ENCODE measurements at places on chromosomes 7 and 10.

DNA sequence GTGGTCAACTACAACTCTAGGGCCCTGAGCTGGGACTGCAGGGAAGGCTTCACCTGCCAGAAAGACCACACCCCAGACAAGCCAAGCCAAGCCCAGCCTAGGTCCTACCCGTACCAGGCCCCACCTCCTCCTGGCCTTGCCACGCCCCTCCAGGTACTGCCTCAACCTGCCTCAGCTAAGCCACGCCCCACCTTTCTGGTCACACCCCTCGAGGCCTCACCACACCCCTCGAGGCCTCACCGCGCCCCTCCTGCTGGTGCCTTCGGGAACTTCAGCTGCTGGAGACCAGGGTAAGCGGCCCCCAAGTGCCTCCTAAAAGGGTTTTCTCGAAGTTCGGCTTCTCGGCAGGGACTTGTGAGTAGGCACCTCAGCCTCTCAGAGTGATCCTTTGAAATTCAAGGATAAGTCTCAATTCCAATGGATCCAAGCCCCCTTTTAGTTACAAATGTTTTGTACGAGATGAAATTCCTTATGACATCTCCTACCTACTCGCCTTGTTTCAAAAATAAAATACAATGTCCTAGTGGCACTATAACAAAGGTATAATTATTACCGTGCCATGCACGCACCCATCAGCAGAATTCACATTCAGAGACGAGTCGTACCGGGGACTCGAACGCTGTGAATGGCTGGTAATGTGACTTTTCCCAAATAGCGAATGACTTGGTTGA is 171.2 kb downstream of the ARHGAP21 start:
- DNase-seq, result no peak

DNA sequence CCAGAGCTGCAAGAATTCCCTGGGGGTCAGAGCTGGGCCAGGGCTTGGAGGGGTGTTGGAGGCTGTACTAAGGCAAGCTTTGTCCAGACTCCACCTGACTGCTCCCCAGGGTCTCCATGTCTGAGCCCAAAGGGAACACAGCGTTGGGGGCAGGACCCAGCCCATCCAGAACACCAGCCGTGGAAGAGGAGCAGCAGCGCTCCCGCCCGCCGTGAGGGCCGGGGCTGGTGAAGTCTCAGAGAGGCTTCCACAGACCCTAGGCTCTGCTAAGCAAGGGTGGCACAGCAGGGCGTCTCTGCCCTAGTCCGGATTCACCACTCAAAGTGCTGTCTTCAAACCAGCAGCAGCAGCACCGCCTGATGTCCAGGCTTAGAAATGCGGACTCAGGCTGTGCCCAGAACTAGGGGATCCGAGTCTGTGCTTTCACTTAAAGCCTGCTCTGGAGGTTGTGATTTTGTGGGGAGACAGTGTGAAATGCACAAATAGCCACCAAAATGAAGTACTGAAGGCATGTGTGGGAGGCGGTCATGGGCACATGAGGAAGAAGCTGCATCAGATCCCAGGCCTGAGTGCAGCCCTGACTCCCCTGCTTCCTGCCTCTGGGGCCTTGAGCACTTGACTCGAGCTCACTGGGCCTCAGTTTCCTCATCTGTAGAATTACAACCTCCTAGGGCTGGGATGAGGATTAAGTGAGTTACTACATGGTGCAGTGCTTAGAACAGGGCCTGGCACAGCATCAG is 16.6 kb upstream of the AQP1 start:
- DNase-seq, result no peak

DNA sequence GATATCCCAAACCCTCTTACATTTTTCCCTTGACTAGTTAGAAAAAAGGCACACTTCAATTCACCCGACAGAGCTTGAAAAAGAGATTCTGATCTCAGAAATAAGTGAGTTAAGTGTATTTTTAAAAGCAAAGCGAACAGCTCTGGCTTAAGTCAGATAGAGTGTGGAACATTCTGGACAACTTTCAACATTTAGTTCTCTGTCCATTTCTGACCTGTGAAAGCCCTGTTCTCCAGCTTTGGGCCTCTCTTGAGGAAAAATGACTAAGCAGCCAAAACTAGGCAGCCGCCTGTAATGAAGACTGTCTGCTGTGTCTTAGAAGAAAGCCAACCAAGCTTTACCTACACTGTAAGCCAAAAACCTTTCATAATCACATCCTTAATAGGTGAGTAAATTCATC is 50.5 kb downstream of the CDK6 start:
- DNase-seq, result no peak

DNA sequence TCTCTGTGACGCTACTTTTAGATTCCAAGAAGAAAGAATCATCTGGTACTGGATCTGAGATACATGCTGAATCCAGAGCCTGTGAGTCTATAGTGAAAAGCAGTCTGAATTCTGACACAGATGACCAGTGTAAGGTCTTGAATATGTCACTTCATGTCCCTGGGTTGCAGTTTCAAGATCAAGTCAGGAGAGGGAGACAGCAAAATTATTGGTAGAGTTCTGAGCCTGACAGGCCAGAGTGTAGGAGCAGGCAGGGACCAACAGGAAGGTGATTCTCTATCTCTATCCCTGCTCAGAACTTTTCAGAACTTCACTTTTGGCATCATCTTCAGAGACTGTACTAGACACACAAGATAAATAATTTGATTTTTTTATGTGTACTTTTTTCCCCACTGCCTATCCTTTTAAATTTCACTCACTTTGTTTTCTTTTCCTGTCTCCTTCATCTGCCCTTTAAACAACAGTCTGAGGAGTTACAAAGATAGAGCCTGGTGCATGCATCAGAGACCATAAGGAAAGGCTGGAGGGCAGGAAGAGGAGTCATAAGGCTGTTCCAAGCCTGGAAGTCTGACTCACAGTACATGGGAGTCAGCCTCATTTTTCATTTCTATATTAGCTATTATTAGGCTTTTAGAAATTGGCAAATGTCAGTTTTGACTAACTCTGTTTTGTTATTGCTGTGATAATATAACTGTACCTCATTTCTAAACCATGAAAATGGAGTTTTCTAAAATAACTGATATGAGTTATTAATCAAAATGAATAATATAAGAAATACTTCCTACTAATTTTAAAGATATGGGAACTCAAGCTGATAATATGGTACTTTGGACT is 120.2 kb upstream of the TMEM229A start:
- no peak for DNase-seq

- DNase-seq, result no peak
Observed at GRCh38 chr10:1627945-1628344, 109.4 kb downstream of the ADARB2 start.

GRCh38 chr7:132049462-132050304 is 493.3 kb upstream of the PODXL start:
- DNase-seq, result no peak

GRCh38 chr10:87761153-87761552 is 56.9 kb downstream of the ATAD1 start:
- DNase-seq, result no peak

DNA sequence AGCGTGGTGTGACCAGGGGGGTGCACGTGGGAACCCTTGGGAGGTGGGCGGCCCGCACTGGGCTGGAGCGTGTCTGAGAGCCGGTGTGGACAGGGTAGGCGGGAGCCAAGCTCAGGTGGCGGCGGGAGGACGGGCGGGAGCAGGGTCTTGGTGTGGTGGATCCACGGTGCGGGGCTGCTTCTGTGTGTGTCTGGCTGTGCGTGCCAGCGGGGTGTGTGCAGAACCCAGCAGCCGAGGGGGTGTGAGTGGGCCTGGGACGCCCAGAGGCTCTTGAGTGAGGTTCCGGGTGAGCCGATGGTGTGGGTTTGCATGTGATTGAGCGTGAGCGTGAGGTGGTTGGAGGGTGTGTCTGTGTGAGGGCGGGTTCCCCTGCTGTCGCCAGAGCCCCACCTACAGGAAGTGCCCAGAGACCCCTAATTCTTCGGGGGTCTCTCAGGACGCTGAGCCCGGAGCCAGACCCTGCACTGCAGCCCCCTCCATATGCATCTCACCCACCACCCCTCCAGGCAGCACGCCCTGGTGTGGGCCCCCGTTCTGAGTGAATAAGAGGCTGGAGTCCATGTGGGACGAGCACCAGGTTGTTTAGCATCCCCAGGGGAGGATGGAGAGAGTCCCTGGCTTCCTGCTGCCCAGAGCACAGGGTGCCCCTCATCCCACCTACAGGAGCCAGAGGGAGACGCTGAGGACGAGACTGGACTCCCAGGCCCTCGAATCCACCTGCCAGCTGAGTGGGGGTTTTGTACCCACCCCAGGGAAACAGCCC is 78.2 kb downstream of the ELFN1 start:
- no peak for DNase-seq

GRCh38 chr7:152313217-152313616 is 122.6 kb downstream of the KMT2C start:
- no peak for DNase-seq

DNA sequence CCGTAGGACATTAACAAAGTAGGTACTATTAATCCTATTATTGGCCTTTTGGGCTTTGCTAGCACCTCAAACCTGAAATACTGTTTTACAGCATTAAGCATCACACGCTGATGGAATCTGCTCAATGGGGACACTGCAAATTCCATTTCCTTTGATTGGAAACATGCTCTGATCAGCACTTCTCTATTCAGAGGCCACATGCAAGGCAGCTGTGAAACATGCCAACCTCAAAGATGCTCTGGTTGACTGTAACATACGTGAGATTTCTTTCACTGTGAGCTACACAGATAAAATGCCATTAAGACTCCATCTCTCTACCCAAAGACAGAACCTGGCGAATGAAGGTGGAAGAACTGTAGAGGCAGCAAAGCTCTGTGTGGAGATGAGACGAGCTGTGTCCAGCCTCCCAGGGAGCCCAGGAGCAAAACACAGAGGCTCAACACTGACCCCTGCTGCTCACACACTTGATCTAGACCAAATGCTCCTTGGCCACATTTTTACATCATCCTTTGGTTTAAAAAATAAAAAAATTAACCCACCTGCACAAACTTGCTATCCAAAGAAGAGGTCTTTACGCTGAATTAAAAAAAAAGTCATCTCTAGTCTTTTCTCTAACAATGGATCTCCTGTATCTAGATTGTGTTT is 8.0 kb downstream of the RSU1 start:
- no peak for DNase-seq

GRCh38 chr7:85600395-85600794 is 413.5 kb upstream of the SEMA3D start:
- no peak for DNase-seq

DNA sequence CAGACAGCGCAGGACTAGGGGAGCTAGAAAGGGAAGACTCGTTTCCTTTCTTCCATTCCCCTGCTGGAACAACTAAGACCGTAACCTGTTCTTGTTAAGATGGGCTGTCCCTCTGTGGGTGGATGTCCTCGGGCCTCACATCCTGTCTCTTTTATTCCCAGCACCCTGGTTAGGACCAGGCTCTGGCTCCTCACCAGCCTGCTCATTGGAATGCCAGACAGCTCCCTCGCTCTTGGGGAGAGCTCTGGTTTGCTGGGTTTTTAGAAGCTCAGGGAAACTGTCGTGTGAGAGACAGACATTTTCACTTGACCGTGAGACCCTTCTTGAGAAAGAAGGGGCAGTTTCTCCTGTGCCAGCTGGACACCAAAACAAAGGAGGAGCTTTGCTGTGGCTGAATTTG is 58.1 kb upstream of the HABP2 start:
- DNase-seq, result no peak

- no peak for DNase-seq
Observed at GRCh38 chr10:58840840-58841435, 328.3 kb downstream of the BICC1 start.

DNA sequence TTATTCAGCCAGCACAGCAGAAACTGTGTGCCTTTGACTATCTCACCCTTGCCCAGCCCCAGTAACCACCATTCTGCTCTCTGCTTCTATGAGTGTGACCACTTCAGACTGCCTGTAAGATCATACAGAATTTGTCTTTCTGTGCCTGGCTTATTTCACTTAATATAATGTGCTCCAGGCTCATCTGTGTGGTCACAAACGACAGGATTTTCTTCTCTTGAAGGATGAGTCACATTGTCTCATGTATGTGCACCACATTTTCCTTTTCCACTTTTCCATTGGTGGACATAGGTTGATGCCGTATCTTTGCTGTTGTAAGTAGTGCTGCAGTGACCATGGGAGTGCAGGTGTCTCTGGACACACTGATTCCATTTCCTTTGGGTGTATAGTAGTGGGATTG is 122.5 kb upstream of the LANCL2 start:
- DNase-seq, result no peak
